ENCODE measurements at places on chromosomes 2 and 18.

GRCh38 chr2:160477032-160477431 lies 16.6 kb downstream of the RBMS1 start:
- no peak for DNase-seq

GRCh38 chr2:74836675-74837401 lies 2.9 kb downstream of the HK2 start:
- no peak for DNase-seq

DNA sequence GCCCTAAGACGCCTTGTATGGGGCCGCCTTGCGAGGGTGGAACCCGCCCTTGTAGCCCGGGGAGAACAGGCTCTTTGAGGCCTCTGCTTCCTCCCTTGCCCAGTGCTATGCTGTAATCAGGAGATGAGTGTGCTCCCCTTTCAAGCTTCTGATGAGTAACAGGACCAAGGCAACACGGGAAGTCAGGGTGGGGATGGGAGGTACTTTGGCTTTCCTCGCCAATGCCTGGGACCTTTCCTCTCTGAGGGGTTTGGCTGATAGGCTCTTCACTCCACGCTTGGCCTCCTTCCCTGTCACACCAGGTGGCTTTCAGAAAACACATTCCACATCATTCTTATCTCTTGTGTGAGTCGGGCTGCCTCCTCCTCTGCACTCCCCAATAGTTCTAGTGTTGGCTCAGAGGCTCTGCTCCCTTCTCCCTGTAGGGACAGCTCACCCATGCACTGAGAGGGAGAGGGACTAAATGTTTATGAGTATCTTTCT lies 223.7 kb upstream of the TRIB2 start:
- DNase-seq = no peak

GRCh38 chr2:53708988-53709387 lies 58.6 kb upstream of the CHAC2 start:
- DNase-seq = no peak

GRCh38 chr2:239138610-239139009 lies 262.2 kb downstream of the HDAC4 start:
- no peak for DNase-seq

DNA sequence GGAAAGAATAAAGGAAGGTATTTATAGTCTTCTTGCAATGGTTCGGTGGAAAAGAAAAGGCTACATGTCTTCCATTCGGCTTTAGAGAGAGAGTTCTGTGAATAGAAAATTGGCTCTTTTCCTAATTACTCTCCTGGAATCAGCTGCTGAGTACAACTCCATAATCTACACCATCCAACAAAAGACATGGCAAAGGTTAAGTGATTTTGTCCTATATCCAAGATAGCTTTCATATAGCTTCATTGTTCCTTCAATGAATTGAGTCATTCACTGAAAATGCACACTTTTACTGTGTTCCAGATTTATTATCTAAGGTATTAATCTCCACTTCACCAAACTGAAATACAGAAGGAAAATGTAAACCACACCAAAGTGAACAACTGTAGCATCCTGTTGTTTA lies 514.5 kb downstream of the LRRTM4 start:
- DNase-seq = no peak

DNA sequence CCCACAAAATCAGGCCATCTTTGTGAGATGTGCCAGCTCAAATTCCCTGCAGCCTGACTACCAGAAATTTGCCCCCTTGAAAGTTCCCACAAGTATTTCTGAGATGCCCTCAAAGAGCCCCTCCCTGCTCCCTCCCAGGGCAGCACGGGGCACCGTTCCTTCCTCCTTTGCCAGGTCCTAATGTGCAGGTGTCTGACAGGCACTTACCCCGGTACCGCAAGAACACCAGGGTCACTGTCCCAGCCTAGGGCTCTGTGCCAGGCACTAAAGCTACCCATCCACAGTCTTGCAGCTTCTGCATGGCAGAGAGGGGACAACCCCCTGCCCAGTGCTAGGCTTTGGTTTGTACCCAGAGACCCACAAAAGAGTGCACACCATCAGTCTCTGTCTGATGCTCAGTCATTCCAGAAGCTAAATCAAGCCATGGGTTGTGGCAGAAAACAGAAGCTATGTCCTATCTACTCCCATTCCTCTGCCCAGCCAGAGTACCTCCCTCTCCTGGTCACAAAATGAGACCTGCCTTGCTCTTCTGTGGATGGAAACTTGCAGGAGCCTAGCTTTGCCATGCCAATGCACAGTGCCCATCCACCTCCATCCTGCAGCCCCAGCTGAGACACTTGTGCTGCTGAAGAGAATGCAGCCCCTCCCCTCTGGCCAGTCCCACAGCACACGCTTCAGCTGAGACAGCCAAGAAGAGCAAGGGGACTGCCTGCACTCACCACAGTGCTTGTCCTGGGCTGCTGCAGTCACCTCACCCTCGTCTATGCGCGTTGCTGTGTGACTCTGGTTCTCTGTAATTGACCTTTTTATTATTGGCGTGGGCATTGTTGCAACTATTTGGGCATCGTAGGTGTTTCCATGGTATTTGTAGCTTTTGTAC lies 48.7 kb downstream of the INPP5D start:
- no peak for DNase-seq

- no peak for DNase-seq
Measured at GRCh38 chr2:133248264-133248663, 320.0 kb downstream of the NCKAP5 start.

DNA sequence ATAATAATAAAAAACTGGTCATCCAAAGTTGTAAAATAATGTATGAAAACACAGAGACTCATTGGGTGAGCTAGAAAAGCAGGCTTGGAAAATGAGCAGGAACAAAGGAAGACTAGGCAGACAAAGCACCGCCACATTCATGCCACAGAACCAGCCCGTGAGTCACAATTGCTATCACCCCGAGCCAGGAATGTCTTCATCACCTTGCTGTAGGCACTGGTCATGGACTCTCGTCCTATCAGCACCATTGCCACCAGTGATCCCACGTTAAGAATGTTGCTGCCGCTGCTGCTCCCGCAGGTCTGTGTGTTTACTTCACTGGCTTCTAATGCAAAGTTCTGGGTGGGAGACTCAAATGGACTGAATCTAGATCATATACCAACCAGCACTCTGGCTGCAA lies 417.9 kb downstream of the PID1 start:
- DNase-seq = no peak

DNA sequence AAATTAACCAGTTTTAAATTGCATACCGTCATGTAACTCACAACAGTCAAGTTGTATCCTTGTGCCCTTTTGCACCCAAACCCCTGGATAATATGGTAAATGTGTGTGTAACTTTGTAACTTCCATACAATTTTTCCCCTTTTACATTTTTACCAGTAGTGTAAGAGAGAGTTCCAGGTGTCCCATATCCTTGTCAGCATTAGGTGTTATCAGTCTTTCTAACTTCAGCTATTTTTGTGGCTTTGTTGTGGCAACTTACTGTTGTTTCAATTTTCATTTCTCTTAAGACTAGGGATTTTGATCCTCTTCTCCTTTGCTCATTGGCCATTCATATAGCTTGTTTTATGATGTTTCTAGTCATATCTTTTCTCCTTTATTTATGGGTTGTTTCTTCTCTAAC lies 94.6 kb downstream of the LCLAT1 start:
- no peak for DNase-seq

DNA sequence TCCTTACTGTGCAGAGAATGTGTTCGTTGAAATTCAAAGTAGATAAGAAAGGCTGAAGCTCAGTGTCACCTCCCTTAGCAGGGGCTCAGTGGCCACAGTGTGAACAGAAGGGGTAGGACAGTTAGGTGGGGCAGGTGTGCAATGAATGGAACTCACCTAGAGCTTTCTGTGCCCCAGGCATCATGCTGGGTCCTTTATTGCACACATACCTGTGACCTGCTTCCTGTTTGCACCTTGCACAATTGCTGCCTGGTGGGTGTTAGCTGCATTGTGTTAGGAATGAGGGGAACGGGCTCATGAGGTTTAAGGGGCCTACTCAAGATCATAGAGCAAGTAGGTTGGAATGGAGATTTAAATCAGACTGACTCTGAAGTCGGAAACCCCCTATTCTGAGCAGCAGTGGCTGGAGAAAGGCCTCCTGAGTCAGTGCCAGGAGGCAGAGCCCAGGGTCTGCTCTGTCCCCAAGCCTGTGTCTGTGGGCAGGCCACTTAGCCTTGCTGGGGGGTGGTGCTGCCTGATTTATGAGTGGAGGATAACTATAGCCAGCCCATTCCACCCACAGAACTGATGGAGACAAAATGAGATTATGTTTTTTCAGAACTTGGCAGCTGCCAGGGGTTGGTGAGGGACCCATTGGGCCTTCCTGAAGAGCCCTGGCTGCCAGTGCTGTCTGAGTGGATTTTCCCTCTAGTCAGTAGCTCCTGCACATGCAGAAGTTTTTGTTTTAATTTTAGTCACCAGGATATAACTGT lies 76.2 kb downstream of the NPAS2 start:
- DNase-seq = no peak

- DNase-seq = no peak
Measured at GRCh38 chr2:205717999-205718398, 35.7 kb downstream of the NRP2 start.

GRCh38 chr2:53511549-53511948 lies 256.1 kb upstream of the CHAC2 start:
- DNase-seq = no peak

DNA sequence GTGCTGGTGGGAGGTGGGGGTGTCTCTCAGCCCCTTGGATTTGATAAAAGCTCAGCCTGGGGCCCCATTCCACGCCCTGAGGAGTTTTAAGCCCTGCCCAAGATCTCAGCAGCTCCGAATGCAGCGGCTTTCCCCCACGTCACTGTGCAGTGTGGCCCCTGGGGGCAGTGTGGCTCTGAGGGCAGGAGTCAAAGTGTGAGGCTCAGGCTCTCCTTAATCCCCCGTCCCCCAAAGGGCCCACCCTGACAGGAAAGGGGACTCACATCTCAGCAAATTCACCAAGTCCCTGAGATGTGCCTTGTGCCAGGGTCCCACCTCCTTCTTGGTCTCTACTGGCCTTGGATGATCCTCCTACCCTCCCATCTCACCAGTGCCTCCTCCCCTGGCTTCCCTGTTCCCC lies 25.2 kb downstream of the NPPC start:
- no peak for DNase-seq

DNA sequence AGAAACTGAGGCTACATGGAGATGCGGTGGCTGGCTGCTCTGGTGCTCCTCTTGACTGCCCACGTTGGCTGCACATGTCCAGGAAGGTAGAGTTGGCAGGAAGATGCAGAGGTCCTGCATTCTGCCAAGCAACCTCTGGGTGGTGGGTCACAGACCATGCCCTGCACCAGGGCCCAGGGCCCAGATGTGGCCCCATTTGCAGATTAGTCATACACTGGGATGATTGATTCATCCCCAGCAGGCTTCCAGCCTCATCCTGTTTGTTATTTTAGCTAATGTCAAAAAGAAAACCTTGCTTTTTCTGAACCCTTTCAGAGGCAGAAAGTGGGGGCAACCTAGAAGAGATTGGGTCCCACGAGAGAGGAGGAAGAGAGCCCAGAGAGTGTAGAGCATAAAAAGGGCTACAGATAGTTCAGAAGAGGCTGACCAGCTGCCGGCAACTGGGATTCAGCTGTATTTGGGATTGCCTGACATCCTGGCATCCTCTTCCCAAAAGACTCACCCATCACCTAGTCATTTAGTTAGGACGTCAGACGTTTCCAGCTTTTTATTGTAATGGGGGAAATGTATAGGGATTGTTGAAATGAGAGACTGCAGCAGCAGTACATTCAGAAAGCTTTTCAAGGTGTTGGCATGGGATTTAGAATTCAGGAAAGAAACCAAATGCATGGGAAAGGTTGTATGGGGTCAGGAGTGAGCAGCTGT lies 101.9 kb downstream of the CTIF start:
- no peak for DNase-seq

DNA sequence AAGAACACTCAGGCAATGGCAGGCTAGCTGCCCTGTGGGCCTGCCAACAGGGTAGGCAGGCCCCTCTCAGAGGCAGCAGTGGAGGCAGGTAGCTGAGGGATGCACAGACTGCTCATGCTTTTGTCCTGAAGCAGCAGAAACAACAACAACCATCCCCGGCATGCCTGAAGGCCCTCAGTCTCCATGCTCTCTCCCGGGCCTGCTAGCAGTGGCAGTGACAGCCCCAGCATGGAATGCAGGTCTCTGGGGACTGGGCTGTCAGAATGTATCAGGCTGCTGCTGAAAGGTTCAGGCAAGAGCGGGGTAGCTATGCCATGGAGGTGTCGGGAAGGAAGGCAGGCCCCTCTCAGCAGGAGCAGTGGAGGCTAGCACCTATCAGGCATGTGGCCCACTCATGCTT lies 209.8 kb downstream of the KCNJ3 start:
- no peak for DNase-seq

GRCh38 chr2:24163186-24163585 lies 11.7 kb upstream of the FAM228A start:
- no peak for DNase-seq

DNA sequence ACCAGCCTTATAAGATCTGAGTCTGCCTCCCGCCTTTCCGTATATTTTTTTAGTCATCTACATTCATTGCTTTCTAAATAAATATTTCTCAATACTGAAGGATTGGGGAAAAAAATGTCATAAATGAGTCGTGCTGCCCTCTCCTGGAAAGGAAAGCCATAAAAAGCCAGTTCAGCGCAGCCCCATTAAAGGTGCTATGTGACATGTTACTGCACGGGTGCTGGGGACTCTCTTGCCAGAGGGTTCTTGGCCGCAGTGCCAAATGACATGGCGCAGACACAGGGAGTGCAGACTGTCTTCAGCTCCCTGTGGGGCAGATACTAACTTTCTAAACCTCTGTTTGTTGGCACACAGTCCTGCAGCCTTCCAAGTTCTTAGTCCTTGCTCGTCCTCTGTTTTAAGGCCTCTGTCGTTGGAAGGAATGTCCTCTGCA lies 53.7 kb upstream of the MAP3K20 start:
- DNase-seq = no peak

DNA sequence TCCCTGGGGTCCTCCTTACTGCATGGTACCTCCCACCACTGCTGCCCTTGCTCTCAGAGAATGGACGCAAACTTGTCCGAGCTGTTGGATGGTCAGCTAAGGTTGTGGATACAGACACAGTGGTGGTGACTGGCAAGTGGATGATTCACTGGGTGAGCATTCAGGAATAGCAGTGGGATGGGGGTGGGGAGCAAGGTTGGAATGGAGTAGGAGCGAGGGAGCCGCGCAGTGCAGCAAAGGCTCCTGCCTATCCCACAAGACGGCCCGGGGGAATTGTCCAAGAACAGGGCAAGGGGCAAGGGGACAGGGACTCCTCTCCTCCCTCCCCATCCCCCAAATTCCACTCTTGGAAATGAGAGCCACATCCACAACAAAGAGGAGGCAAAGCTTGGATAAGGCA lies 102.2 kb downstream of the PIEZO2 start:
- DNase-seq = no peak

DNA sequence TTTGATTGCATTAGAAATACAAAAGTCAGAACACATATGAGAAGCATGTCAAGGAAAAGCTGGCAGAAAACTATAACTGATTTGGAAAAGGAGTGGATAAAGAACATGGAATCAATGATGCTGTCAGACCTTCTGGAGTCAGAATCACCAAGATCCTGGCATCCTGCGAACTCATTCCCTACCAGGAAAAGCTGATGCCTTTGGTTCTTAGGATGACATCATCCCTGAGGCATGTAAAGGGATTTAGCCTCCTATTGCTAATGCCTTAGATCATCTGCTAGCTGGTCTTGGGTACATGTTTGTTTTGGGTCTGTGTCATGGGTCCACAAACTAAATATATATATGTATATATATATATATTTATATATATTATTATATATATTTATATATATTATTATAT lies 680.7 kb downstream of the EPHA4 start:
- no peak for DNase-seq

Data from left kidney (tissue), 8 donors.